HT1080 (cell line): ENCODE measurements at places on chromosomes 16 and 17. TPM values are rescaled to one million over a fixed set of nuclear protein-coding genes. Genes with fewer than 3 reads are reported as not detected.

The GOSR2 gene
- 44.4 and 49.4 TPM in 2 replicates for total RNA-seq

The DBNDD1 gene
- total RNA-seq, result 4.1 and 8.2 TPM in 2 replicates

DNA sequence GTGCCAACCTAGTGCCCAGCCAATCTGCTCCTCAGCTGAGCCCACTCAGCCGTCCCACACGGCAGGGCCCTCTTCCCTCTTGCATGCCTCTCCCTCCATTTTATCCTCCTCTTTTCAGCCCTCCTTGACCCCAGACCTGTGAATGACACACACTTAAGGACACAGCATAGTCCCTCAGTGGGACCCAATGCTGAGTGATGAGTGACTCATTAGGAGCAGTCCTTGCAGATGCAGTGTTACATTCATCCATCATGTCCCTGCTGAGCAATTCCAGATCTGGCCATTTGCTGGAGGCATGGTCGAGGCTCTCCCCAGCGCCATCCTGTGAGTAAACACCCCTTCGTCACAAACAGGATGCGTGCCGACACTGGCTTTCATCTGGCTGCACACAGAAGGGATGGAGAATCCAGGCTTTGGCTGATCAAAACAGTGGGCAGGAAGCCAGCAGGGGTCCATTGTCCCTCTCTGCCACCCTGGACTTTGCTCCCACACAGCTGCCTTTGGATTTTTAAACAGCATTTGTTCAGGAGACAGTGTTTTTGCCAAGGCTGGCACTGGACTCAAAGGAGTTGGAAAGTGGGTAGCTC is 122.6 kb downstream of the AXIN2 start:
- DNase-seq, result peak; percentile 39

DNA sequence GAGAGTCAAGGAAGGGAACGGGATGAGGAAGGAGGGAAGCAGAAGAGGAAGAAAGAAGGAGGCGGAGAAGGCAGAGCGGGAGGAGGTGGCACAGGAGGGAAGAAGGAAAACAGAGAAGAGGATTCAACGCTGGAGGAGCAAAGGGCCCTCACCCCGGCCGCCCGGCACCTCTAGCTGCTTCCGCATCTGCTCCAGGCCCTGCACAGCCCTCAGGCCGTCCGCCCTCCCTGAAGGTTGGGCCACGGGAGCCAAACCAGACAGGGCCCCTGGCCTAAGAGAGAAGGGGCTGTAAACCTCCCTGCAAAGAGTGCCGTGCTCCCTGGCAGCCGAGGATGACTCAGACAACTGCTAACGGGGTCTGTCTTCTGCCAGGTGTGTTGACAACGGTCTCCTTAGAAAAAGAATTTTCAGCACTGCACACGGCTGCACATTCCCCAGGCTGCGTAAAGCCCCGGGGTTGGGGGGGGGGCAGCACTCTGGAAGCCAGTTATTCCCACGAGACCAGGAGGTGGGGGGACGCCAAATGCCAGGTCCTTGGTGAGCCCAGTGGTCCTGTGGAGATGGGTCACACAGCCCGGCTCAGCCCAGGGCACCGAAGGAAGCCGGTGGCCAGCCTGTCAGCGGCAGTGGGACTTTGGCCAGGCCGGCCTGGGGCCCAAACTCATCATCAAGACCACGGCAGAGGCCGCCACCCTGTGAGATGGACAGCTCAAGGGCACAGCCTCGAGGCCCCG is 29.1 kb downstream of the MRM3 start:
- no peak for DNase-seq
